ENCODE measurements at places on chromosomes 2 and 18.
A peak's percentile ranks its signal among the peaks of the same experiment; 100 is the strongest.

DNA sequence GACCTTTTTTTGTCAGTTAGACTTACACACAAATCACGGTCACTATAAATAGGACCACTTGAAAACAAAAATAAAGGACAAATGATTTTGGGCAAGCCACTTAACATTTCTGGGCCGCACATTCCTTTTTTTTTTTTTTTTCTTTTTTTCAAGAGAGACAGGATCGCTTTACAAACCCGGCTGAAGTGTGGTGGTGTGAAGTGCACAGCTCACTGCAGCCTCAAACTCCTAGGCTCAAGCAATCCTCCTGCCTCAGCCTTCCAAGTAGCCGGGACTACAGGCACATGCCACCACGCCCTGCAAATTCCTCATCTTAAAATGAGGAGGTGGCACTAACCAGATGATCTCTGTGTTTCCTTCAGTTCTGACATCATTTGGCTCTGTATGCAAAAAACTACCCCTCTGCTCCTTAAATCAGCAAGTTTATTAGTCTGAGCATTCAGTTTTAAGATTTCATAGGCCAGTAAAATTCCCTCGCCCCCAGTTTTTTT lies 28.3 kb upstream of the MRO start:
- no peaks in the 10 kb centered on the region for H3K4me1 ChIP-seq
- H3K27ac ChIP-seq, result no peak overlapping the region
- peaks cover 3% of the 10 kb centered on the region for H3K27me3 ChIP-seq
- H3K36me3 ChIP-seq, result no peaks in the 10 kb centered on the region

GRCh38 chr2:172038604-172039003 lies 38.9 kb downstream of the METAP1D start:
- DNase-seq, result no peak
- no peaks in the 10 kb centered on the region for H3K36me3 ChIP-seq
- H3K4me1 ChIP-seq, result no peaks in the 10 kb centered on the region
- H3K27ac ChIP-seq, result no peak overlapping the region
- no peaks in the 10 kb centered on the region for H3K27me3 ChIP-seq

DNA sequence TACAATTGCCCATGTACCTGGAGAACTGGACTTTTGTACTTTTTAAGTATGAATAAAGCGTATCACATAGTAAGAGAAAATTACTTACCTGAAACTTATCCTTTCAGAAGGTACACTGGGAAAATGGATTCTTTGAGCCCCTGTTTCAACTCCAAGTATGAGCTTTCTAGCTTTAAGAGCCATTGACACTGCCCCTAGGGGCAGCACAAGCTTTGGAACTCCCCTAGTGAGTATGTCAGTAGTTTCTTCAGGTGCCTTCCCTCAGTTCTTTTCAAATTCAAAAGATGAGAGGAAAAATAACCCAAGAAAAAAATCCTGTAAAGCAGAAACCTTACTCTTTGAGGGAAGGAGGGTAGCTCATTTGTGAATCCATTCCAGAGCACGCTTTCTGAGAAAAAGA lies 124.1 kb downstream of the MEMO1 start:
- H3K4me1 ChIP-seq, result no peaks in the 10 kb centered on the region
- no peak overlapping the region for H3K27ac ChIP-seq
- no peaks in the 10 kb centered on the region for H3K27me3 ChIP-seq
- H3K36me3 ChIP-seq, result peaks cover 8% of the 10 kb centered on the region
- DNase-seq, result no peak

DNA sequence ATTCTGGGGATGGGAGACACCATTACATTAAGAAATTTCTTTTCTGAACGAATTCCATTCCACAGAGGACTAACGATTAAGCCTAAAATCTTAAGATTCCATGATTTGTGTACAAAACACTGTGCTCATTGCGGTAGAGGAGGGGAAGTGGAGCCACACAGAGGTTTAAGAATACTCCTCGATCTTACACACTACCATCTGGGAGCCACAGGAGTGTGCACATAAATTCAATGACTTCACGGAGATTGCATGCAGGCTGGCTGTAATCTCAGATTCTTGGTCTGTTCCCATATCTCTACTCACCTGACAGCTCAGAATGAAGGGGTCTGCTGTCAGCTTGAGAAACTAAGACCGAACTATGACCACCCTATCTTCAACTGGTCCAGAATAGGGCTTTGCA lies 762 bp downstream of the VPS4B start:
- H3K36me3 ChIP-seq, result peaks cover under 1% of the 10 kb centered on the region
- no peaks in the 10 kb centered on the region for H3K27me3 ChIP-seq
- H3K4me3 ChIP-seq, result peak overlapping the region; percentile 72
- H3K4me1 ChIP-seq, result peaks cover 7% of the 10 kb centered on the region
- no peak for DNase-seq

- no peaks in the 10 kb centered on the region for H3K36me3 ChIP-seq
- peaks cover 57% of the 10 kb centered on the region for H3K27me3 ChIP-seq
- H3K27ac ChIP-seq, result no peak overlapping the region
Observed at GRCh38 chr2:121078899-121079298, 206.1 kb downstream of the TFCP2L1 start.

- H3K4me1 ChIP-seq, result no peaks in the 10 kb centered on the region
- H3K36me3 ChIP-seq, result no peaks in the 10 kb centered on the region
- H3K27me3 ChIP-seq, result no peaks in the 10 kb centered on the region
- H3K4me3 ChIP-seq, result no peak overlapping the region
Observed at GRCh38 chr2:139048017-139048416, 267.8 kb upstream of the NXPH2 start.

GRCh38 chr2:45287045-45287444 lies 277.8 kb upstream of the SIX2 start:
- no peaks in the 10 kb centered on the region for H3K4me1 ChIP-seq
- no peak for DNase-seq
- H3K4me3 ChIP-seq, result no peak overlapping the region
- H3K36me3 ChIP-seq, result no peaks in the 10 kb centered on the region
- H3K27ac ChIP-seq, result no peak overlapping the region

GRCh38 chr2:9897331-9897737 lies 54.1 kb downstream of the TAF1B start:
- no peaks in the 10 kb centered on the region for H3K36me3 ChIP-seq
- no peaks in the 10 kb centered on the region for H3K27me3 ChIP-seq
- DNase-seq, result no peak
- H3K4me1 ChIP-seq, result no peaks in the 10 kb centered on the region

- H3K36me3 ChIP-seq, result no peaks in the 10 kb centered on the region
- H3K4me1 ChIP-seq, result no peaks in the 10 kb centered on the region
- no peak overlapping the region for H3K27ac ChIP-seq
Observed at GRCh38 chr2:54059986-54060385, 55.4 kb upstream of the ACYP2 start.

GRCh38 chr2:133726973-133727372 lies 158.7 kb upstream of the NCKAP5 start:
- DNase-seq, result no peak
- no peaks in the 10 kb centered on the region for H3K27me3 ChIP-seq
- no peak overlapping the region for H3K4me3 ChIP-seq
- no peaks in the 10 kb centered on the region for H3K4me1 ChIP-seq
- no peaks in the 10 kb centered on the region for H3K36me3 ChIP-seq

GRCh38 chr18:76619261-76619620 lies 124.2 kb upstream of the ZNF516 start:
- no peak overlapping the region for H3K27ac ChIP-seq
- peaks cover 8% of the 10 kb centered on the region for H3K4me1 ChIP-seq

DNA sequence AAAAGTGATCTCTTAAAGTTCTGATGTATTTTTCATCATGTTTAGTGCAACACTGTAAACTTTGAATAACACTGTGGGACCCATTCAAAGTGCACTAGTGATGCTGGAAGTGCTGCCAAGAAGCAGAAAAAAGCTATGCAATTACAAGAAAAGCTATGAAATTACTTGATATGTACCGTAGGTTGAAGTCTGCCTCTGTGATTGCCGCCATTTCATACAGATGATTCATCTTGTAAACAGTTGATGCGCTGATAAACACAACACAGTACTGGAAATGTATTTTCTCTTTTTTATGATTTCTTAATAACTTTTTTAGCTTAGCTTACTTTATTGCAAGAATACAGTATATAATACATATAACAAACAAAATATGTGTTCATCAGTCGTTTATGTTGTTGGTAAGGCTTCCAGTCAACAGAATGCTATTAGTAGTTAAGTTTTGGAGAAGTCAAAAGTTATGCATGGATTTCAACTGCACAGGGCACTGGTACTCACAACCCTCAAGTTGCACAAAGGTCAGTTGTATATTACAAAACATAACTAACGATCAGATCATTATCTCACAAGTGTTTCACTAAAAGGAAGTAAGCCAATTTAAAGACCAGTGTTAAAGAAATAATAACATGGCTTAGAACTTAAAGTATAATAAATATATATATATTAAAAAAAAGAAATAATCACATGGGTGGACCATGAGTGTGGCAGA lies 82.0 kb downstream of the SGPP2 start:
- no peaks in the 10 kb centered on the region for H3K4me1 ChIP-seq
- H3K27ac ChIP-seq, result no peak overlapping the region
- no peak for DNase-seq
- H3K4me3 ChIP-seq, result no peak overlapping the region

- peak overlapping the region; percentile 80 for H3K27ac ChIP-seq
- H3K27me3 ChIP-seq, result no peaks in the 10 kb centered on the region
- no peak for DNase-seq
- peak overlapping the region; percentile 52 for H3K4me3 ChIP-seq
- peaks cover 49% of the 10 kb centered on the region for H3K4me1 ChIP-seq
- no peaks in the 10 kb centered on the region for H3K36me3 ChIP-seq
Observed at GRCh38 chr18:69954719-69955480, 7.2 kb upstream of the CD226 start.

DNA sequence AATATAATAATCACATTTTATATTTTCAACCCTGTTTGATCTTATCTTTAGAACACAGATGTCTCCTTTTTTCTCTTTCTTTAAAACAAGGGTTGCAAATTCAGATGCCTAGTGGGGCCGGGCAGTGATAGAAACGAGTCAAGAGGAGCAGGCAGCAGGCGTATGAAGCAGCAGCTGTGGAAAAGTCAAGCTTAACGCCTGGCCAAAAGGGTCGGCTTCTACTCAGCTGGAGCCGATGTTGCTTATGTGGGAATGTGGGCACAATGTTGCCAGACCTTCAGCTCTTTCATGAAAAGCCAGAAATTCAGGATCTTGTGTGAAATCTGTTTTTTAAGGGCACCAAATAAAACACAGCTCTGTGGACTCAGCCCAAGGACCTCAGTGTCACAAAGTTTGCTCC lies 642.7 kb downstream of the ARHGAP15 start:
- no peak overlapping the region for H3K27ac ChIP-seq
- H3K4me1 ChIP-seq, result no peaks in the 10 kb centered on the region
- no peaks in the 10 kb centered on the region for H3K27me3 ChIP-seq
- DNase-seq, result no peak
- H3K4me3 ChIP-seq, result no peak overlapping the region

GRCh38 chr2:201444746-201445465 lies 6.4 kb downstream of the TRAK2 start:
- H3K27ac ChIP-seq, result no peak overlapping the region
- no peak for DNase-seq
- H3K36me3 ChIP-seq, result no peaks in the 10 kb centered on the region

DNA sequence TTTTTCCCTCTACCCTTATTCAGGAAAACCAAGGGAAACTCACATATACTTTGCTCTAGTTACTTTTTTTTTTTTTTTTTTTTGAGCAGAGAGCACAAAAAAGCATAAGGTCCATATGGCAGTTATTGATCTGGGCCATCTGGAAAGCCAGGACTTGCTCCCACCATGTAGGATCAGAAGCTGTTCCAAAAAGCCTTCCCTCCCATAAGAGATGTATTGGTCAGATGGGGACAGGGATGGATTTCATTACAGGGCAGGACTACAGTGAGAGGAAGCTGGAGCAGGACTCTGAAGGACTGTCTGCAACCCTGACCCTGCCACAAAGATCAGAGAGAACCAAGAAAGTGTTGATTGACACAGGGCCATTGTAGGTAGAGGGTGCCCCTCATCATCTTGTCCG lies 57.3 kb downstream of the NRP2 start:
- H3K27me3 ChIP-seq, result peaks cover 9% of the 10 kb centered on the region
- no peak for DNase-seq
- H3K4me1 ChIP-seq, result no peaks in the 10 kb centered on the region

GRCh38 chr2:834233-834632 lies 116.4 kb upstream of the SNTG2 start:
- H3K36me3 ChIP-seq, result no peaks in the 10 kb centered on the region
- H3K4me3 ChIP-seq, result no peak overlapping the region
- H3K4me1 ChIP-seq, result no peaks in the 10 kb centered on the region
- DNase-seq, result no peak

DNA sequence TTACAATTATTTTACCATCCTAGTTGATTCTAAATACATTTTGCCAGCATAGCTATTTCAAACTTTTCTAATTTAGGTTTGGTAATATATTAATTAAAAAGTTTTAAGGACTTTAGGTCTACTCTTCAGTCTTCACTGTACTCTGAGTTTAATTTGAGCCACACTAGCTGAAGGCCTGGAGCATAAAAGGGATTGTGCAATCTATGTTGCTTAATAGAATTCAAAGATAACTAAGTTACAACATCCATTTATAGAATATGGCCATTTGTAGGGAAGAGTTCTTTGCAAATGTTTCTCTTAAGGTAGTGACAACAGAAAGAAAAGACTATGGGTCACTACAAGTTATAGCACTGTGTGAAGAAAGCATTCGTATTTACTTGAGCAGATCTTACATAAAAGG lies 702.2 kb upstream of the NRXN1 start:
- no peak for DNase-seq
- no peak overlapping the region for H3K4me3 ChIP-seq
- H3K4me1 ChIP-seq, result no peaks in the 10 kb centered on the region
- H3K27me3 ChIP-seq, result no peaks in the 10 kb centered on the region
- H3K27ac ChIP-seq, result no peak overlapping the region

GRCh38 chr2:54468673-54469072 lies 12.5 kb downstream of the SPTBN1 start:
- no peak for DNase-seq
- no peak overlapping the region for H3K27ac ChIP-seq
- H3K4me3 ChIP-seq, result no peak overlapping the region
- no peaks in the 10 kb centered on the region for H3K4me1 ChIP-seq
- H3K27me3 ChIP-seq, result no peaks in the 10 kb centered on the region
- no peaks in the 10 kb centered on the region for H3K36me3 ChIP-seq

DNA sequence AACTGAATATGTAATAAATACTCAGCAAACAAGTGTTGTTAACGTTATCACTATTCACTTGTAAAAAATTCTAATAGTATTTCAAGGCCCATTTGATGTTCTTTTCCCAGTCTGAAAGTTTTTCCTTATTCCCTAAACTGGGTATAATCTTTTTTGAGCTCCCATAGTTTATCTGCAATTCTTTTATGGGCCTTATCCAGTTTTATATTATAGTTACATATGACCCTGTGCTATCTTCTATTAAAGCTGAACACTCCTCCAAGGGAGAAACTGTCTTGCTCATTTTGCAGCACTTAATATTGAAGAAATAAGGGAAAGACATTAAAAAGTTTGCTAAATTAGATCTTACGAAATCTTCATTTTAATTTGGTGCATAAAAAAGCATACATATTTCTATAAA lies 13.9 kb downstream of the PELI1 start:
- no peak overlapping the region for H3K4me3 ChIP-seq
- no peaks in the 10 kb centered on the region for H3K27me3 ChIP-seq
- no peak overlapping the region for H3K27ac ChIP-seq
- H3K4me1 ChIP-seq, result no peaks in the 10 kb centered on the region

- H3K27me3 ChIP-seq, result no peaks in the 10 kb centered on the region
- DNase-seq, result no peak
- H3K36me3 ChIP-seq, result no peaks in the 10 kb centered on the region
- H3K4me1 ChIP-seq, result peaks cover 6% of the 10 kb centered on the region
Observed at GRCh38 chr18:74420481-74420880, 36.6 kb downstream of the DIPK1C start.

Data from T-cell (primary cell).